Nucleus accumbens (tissue), 56 donors: ENCODE measurements at places on chromosomes 11 and 22.

- DNase-seq = no peak
Observed at GRCh38 chr11:1240771-1241170, 17.9 kb downstream of the MUC5B start.

DNA sequence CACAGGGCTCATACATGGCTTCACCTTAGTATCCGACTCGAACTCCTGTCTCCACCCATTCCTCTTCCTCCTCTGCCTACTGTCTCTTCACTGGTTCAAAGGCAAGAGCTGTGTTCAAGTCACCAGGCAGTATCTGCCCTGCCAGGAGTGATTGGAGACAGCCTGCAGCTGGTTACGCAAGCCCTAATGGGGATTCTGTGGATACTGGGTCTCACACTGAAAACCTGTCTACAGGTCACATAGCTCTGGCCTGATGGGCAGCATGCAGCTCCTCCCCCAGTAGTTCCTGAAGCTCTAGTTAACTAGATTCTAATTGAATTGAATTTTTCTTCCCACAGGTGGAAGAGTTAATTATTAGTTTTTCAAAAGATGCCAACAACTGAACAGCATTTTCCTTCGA is 332.2 kb downstream of the TMEM135 start:
- no peak for DNase-seq

GRCh38 chr11:14314127-14314526 is 44.9 kb downstream of the RRAS2 start:
- DNase-seq = no peak

DNA sequence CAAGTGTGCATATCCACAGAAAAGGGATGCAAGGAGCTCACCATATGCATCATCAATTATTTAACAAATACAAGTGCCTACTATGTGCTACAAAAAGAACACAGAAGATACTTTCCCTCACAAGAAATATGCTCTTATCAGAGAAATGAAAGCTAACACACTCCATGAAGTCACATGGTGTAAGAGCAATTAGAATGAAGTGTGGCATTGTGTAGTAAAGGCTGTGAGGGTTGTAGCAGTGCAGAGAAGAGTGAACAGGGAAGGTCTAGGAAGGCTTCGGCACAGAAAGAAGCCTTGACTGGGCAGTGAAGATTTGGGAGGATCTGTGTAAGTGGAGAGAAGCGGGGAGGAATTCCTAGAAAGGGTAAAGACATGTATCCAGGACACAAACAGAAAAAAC is 22.5 kb downstream of the PPP2R1B start:
- no peak for DNase-seq

DNA sequence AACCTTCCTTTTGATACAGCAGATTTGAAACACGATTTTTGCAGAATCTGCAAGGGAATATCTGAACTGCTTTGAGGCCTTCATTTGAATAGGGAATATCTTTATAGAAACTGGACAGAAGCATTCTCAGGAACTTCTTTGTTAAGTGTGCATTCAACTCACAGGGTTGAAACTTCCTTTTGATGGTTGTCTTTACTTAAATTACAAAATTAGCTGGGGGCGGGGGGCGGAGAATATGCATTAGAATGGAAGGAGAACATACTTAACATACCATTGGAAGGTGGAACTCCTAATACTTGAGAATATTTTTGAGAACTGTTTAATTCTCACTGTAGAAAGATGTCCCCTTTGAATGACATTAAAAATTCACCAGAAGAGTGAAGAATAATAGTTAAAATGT is 104.4 kb downstream of the TRIM51G start:
- no peak for DNase-seq

DNA sequence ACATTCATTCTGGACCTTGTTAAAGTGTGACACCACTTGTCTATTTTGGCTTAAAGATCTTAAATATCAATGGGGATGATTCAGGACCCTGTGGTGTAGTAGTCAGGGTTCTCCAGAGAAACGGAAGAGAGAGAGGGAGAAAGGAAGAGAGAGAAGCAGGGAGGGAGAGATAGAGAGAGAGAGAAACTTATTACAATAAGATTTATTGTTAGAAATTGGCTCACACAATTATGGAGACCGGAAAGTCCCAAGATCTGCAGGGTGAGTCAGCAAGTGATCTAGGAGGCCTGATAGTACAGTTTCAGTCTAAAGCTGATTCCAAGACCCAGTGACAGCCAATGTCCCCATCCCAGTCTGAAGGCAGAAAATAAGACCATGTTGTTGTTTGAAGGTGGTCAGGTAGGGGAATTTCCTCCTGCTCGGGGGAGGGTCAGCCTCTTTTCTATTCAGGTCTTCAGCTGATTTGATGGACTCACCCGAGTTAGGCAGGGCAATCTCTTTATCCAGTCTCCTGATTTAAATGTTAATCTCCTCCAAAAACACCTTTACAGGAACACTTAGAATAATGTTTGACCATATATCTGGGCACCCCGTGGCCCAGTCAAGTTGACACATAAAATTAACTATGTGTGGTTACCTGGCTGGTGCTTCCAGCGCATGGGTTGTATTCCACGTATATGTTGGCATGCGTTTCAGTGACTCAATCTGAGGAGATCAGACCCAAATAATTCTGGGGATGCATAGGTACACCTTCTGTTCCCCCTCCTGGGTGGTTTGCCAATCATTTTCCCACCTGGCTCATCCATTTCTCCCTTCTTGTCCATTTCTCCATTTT is 1350.5 kb downstream of the TBC1D22A start:
- no peak for DNase-seq

- DNase-seq = no peak
Observed at GRCh38 chr22:35306350-35306967, 6.8 kb downstream of the TOM1 start.

- DNase-seq = no peak
Observed at GRCh38 chr11:25613451-25613850, 718.5 kb upstream of the ANO3 start.

GRCh38 chr22:30902496-30903357 is 65.8 kb downstream of the MORC2 start:
- DNase-seq = no peak

- no peak for DNase-seq
Observed at GRCh38 chr11:126337474-126338241, 17.8 kb upstream of the ST3GAL4 start.

DNA sequence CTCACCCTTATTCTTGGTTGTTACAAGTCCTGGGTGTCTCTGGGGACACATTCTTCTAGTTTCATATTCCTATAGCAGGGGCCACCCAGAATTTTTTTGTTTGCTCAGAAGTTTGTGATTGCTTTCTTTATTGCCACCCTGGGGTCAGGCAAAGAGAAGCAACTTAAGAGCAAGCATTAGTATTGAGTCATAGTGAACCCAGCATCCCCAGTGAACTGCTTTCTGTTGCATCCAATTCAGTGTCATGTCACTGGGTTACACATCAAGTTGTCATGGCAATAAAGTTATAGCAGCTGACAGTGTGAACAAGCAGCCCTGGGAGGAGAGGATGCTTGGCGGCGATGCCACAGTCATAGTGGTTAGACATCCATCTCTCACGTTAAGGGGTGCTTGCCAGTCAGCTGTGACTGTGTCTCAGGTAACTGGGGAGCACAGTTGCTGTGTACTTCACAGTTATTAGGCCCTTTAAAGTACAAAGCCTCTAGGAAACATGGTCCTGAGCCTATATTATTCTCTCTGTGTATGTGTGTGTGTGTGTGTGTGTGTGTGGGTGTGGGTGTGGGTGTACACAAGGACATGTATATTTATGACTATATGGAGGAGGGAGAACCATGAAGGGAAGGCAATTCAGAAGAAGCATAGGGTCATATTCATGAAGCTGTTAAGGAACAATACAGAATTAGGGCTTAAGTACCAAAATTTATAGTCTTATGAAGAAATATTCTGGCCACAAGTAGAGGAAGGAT is 52.5 kb downstream of the TRIM44 start:
- no peak for DNase-seq

DNA sequence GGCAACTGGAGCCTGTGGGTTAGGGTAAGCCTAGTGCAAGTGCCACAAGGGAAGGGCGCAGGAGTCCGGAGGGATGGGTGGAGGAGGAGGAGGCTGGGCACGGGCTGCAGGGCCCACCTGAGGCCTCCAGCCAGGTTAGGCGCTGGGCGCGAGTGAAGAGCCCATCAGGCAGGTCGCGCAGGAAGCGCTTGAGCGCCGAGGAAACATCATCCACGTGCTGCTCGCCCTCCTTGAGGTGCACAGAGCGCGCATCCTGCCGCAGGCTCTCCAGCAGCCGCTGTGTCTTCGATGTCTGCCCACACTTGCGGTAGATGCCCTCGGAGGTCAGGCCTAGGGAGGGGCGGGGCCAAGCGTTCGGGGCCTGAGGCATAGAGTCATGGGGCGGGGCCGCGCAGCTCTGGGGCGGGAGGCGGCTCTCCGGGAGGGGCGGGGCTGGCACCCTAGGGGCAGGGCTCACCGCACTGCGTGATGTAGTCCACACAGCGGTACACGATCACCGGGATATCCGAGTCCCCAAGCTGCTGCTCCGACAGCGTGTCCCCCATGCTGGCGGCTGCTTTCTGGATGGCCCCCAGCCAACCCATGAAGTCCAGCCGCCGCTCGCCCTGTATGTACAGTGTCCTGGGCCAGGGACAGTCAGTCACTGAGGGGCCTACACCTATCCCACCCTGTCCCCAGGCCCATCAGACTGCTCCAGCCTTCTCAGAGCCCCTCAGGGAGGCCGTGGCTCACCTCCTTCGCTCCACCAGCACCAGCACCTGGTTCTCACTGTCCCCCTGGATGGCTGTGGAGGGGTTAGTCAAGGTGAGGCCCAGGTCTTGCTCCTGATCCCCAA is 22.9 kb upstream of the PDE2A start:
- no peak for DNase-seq

DNA sequence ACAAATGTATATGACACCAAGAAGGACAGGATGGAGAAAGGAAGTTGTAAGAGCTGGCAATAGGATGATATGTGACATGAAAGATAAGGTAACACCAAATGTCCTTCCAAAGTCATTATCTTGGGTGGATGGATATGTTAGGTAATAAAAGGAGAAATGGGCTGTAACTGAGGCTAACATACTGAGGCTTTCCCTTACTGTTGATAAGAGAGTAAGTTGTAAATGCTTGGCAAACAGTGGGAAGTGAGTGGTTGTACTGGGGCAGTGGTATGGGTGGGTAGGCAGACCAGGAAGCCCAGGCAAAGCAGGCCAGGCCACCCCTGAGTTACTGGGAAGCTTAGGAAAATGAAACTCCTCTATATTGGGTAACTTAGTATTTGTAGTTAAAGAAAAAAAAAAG is 73.7 kb downstream of the ARHGAP42 start:
- DNase-seq = no peak

DNA sequence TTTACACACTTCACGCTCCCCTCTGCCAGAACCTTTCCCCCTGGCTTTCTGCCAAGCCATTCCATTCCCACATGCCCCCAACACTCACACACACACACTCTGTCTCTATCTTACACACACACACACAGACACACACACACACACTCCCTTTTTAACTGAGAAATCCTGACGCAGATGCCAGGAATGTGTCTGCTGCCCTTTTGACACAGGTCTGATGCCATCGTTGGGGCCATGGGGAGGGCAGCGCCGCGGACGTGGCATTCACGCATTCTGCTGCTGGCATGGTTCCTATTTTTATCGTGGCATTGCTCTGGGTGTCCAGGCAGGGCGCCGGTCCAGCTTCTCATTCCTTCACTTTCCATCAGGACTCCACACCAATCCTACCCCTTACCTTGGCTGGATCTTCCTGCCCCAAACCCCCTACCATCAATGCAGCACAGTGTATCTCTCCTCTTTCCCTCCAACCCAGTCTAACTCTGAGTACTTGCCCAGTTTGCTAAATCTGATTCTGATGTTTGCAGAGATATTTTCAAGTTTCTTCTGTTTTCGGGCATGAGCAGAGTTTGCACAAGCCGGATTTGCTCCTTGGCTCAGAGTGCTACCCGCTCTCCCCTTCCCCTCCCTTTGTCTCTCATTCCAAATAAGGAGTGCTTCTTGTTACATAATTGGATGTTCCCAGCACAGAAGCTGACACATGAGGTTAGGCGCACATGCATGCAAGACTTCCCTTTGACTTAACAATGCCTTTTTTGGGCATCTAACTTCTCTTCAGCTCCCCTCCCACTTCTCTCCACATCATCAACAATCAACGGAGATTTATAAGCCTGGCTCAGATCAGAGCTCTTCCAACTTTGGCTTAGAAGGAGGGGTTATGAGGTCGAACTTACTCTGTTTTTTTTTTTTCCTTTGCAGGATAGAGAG is 18.8 kb downstream of the SNX19 start:
- DNase-seq = peak; percentile 41

GRCh38 chr22:38674888-38675287 is 6.9 kb upstream of the TOMM22 start:
- DNase-seq = peak; percentile 25

DNA sequence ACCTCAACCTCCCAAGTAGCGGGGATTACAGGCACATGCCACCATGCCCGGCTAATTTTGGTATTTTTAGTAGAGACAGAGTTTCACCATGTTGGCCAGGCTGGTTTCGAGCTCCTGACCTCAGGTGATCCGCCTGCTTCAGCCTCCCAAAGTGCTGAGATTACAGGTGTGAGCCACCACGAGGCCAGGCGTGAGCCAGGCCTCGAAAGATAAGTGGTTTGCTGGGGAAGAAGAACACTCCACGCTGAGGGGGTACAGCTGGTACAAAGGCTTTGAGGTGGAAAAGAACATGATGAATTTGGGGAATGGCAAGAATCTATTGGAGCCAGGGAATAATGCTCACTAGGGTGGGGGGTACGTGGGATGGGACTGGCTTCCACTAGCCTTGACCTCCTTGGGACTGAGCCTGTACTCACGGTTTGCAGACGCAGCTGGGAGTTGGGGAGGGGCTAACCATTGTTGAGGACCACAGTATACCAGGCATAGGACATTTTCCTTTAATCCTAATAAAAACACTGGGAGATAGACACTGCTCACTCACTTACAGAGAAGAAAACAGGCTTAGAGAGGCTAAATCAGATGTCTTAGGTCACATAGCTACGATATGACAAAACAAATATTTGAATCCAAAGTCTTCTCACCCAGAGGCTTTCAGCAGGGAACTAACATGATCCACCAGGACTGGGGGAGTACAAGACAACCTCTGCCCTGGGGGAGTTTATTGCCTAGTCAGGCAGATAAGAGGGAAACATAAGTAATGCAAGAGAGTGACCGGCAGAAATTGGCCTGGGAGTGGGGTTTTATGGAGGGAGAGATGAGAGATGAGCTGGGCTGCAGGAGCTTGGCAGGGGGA is 4.9 kb downstream of the SLCO2B1 start:
- DNase-seq = no peak

GRCh38 chr11:10514202-10514601 is 26.8 kb downstream of the RNF141 start:
- DNase-seq = no peak

DNA sequence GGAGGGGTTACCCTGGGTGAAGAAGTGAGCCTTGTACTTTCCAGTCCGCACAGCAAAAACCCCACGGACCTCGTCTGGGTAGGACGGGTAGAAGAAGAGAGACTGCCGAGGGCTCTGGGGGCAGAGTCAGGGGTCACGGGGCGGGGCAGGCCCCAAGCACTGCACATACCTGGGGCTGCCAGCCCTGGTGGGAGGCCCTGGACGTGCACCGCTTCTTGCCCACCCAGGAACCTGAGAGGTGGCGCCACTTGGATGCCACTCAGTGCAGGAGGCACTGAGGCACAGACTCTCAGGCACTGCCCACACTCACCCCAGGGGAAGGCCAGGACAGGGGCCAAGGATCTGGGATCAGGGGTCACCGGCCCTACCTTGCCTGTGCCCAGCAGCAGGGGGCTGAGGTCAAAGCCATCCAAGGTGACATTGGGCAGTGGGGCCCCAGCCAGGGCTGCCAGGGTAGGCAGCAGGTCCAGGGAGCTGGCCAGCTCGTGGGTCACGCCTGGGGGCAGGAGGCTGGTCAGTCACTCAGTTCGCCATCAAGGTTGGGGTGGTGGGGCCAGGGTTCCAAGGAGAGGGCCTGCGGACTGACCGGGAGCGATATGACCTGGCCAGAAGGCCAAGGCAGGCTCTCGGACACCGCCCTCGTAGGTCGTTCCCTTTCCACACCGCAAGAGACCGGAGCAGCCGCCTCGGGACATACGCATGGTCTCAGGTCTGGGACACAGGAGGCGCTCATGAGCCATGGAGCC is 2.2 kb downstream of the ARSA start:
- no peak for DNase-seq
